Spinal cord (tissue), 10 donors: ENCODE measurements at places on chromosomes 2 and 18.

DNA sequence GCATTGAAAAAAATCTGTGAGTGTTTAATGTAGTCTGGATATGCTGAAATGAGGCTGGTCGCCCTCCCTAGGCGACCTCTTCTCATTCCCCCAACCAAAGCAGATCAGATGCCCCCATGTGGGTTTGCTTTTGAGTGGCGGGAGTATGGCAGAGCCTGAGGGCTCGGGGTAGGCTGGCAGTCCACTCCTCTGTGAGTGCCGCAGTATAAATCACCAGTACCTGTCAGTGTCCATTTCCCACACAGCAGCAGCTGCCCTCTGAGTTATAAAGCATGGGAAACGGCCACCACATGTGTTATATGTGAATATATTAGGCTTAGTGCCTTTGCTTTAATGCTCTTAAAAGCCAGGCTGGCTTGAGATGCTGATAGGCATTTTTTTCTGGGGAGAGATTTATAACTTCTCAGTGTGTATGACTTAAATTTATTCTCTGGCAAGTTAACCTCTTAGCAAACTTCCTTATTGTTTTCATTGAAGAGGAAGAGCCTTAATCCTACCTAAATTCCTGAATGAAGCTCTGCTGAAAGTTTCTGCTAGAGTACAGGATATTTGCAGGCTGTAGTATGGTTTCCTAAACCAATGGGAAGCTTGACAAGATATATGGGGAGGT lies 3.8 kb downstream of the DCC start:
- DNase-seq, result no peak

- no peak for DNase-seq
Measured at GRCh38 chr2:239830121-239831000, 194.8 kb downstream of the NDUFA10 start.

- no peak for DNase-seq
Measured at GRCh38 chr2:200416878-200417277, 93.0 kb downstream of the KCTD18 start.

GRCh38 chr2:69926849-69927515 lies 12.1 kb downstream of the MXD1 start:
- no peak for DNase-seq

DNA sequence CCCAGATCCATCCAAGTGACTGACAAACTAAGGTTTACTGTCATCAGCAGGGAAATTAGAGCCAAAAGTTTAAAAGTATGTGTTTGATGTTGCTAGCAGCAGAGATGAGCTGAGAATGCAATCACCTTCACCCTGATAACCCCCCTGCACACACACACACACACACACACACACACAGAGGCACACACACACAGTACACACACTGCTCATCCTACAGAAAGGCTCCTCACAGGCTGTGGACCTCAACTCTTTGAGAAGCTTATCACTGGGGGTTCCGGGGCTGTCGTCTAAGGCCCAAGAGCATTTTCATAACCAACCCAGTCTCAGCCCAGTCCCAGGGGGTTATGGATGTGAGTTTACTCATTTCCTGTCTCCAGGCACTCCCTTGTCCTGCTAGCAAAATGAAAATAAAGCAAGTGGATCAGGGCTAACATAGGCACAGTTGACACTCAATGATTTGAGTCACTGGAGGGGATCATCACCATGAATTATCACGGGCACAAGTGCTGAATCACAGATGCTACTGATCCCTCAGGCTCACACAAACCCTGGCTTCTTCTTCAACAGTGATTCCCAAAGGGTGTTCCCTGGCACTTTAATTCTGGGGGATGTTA lies 76.6 kb downstream of the ALK start:
- DNase-seq, result no peak

DNA sequence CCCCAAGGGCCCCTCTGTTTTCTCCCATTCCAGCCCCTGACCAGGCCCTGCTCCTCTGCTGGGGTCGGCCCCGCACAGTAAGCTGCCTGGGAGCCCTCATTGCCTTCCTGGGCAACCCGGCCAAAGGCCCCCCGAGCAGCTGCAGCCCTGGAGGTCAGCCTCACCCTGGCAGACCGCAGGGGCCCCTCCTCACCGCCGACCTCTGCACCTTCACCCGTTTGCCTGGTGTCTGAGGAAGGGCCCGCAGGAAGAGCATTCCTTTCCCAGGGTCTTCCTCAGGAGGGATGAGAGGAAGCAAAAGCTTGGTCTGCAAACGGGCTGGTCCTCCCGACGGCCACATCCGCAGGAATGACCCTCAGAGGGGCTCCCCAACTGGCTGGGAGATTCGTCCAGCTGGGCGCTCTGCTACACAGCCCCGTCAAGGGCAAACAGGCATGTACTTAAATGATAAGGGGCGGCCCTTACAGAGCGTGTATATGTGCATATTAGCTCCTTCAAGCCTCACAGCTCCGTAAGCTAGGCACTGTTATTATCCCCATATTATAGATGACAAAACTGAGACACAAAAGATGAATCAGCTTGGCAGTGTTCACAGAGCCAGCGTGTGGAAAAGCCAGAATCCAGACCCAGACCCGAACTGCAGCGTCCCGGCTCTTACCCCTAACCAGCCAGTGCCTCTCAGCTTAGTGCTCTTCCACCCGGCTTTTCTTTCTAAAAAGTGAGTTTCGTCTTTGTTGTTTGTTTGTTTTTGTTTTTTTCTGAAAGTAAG lies 52.8 kb downstream of the SLC4A1AP start:
- no peak for DNase-seq

GRCh38 chr2:177929662-177930522 lies 142.7 kb downstream of the PDE11A start:
- peak; percentile 51 for DNase-seq

DNA sequence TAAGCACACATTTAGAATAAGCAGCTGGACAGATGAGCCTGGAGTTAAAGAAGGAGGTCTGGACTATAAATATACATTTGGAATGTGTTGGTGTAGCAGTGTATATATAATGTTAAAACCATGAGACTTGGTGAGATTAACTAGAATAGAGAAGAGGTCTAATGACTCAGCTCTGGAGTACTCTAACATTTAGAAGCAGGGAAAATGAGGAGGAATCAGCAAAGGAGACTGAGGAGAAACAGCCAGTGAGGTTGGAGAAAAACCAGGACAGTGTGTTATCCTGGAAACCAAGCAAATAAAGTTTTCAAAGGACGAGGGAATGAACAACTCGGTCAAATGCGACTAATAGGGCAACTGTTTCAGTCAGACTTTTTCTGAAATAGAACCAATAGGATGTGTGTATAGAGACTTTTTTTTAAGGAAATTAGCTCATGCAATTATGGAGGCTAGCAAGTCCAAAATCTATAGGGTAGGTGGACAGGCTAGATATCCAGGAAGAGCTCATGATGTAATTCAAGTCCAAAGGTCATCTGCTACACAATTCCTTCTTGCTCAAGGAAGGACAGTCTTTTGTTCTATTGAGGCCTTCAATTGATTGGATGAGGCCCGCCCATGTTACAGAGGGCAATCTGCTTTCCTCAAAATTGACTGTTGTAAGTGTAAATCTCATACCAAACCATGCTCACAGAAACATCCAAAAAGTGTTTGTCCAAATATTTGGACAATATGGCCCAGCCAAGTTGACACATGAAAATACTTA lies 10.8 kb upstream of the SESTD1 start:
- no peak for DNase-seq

DNA sequence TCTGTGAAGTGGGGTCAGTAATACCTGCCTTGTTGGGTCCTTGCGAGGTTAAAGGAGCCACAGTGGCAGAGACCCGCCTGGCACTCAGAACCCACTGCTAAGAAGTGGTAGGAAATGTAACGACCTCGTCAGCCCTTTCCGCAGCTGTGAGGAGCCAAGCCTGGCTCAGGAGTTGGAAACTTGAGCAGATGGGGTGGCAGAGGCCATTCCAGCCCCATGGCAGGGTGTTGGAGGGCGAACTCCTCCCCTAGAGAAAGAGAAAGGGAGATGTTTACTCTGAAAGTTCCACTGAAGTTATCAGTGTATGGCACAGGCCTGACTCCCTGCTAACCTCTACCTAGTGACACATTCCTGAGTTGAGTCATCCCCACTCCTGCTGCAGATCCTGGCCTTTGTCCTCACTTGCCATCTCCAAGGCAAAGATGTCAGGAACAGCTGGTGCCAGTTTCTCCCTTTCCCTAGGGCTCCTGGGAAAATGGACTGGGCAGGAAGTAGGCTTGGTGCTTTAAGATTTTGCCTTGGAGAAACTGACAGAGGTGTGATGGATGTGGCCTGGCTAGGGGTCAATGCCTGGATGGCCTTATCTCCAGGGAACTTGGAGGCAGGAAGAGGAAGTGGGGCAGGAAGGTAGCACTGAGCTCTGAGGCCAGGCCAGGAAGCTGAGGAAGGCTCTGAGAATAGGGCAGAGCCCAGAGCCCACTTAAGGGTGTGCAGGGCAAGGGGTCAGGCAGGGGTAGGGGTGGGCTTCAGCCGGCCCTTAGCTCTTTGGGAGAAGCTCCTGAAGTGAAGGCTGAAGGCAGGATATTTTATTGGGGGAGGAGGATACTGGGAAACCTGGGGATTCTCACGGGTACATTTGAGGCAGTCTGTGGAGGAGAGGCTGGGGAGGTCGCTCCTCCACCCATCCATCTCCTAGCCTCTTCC lies 888 bp downstream of the VAMP5 start:
- no peak for DNase-seq

DNA sequence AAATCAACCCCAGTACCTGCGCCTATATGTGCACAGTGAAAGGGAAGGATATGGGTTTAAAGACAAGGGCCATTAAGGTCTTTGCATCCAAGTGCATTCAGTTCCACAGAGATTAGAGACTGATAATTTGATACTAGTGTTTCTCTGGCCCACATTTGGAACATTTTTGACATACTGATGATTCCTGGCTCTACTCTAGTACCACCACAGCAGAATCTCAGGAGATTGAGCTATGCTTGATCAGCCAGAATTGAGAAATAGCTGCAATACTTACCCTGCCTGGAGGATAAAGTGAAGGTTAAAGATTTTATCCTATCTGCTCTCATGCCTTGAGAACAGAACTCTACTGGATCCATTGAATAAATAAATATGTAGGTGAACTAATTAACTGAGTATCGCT lies 1267.8 kb downstream of the SUCLG1 start:
- no peak for DNase-seq

DNA sequence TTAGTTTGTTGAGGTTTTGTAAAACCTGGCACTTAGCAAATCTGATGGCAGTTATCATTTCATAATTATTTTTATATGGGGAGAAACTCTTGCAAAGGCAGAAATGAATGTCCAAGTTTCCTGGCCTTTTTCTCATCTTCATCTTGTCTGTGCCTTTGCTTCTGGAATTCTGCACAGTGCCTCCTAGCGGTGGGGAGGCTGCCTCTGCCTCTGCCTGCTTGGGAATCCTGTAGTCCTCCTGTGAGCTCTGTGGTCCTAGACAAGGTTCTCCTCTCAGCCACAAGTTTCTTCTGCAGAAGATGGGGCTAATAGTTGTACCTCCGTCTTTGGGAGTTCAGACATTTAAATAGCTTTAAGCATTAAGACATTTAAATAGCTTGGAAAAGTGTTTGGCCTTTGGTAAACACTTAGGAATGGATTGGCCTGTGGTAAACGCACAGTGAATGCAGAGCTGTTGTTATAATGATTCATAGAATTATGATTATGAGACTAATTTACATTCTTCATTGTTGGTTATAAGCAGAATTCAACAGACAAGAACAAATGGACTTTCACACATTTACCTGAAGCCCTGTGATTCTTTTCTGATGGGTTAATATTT lies 101.2 kb downstream of the ZNF236 start:
- no peak for DNase-seq

DNA sequence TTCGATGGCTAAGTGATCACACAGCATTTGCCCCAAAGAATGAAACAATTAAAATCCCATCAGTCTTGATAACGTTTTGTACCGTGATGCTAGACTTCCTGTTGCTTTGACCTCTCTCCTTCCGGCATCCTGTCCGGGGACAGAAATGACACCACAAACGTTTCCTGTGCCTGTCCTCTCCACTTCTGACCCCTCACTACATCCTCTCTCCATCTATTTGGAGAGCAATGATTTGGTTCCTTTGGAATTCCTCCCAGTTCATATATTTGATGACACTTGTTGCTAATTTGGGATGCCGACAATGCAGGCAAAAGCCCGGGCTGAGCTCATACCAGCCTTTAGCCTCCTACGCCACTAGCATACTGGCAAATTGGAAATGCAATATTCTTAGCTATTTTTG lies 151.2 kb upstream of the CCDC68 start:
- no peak for DNase-seq

DNA sequence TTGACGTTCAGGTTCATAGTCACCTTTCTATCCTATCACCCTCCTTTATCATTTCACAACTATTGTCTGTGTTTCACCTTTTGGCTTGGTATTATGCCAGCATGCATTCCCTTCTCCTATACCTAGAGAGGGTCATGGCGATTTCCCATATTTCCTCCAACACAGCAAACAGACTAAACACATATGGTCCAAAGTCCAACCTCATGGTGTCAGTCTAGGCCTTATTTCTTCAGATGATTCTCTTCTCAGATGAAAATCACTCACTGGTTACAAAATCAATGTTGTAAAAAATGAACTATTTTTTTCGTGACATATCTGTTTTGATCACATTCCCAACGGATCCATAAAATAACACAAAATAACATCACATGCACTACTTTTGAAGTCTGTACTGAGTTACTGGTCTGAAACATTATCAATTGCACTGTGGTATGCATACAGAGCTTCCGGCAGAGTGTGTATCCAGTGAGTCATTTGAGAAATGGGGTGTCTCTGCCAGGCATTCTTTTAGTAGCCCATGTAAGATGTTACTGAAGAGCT lies 204.8 kb upstream of the GALNT5 start:
- DNase-seq, result no peak

DNA sequence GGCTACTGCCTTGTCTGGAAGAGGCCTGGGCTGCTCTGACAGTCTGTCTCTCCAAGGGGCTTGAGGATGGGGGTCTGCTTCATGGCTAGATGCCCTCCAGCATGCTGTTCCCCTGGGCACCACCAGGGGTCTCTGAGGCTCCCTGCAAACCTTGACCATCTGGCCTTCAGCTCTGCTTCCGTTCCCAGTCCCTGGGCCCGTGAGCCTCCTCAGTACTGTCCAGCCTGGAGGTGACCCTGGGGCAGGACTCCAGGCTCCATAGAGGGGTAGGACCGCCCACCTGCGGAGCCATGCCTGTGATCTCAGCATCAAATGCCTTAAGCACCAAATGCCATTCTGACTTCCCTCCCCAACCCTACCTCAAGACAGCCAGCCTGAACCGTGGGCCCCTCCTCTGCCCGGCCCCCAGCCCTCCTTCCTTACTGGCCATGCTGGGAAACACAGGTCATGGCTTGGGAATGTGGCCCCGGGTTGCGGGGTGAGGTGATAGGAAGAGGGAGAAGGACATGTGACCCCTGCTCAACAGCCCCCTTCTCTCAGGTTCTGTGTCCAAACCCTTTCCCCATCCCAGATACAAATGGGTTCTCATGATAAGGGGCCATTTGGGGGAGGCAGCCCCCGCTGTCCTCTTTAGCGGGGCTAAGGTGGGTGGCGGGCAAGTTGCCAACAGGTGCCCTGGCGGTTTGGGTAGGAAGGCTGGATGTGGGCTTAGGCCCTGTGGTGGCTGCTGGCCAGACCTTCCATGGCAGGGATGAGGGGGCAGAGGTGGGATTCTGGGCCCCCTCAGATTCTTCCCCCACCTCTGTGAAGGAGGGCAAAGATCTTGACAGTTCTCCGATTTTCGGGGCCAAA lies 25.0 kb downstream of the SPEG start:
- no peak for DNase-seq

- no peak for DNase-seq
Measured at GRCh38 chr2:30663806-30664205, 143.4 kb downstream of the CAPN13 start.

GRCh38 chr2:5673145-5674025 lies 18.8 kb upstream of the SOX11 start:
- no peak for DNase-seq
